Tibial artery (tissue), 4 donors: ENCODE measurements at places on chromosomes 6 and 20.

DNA sequence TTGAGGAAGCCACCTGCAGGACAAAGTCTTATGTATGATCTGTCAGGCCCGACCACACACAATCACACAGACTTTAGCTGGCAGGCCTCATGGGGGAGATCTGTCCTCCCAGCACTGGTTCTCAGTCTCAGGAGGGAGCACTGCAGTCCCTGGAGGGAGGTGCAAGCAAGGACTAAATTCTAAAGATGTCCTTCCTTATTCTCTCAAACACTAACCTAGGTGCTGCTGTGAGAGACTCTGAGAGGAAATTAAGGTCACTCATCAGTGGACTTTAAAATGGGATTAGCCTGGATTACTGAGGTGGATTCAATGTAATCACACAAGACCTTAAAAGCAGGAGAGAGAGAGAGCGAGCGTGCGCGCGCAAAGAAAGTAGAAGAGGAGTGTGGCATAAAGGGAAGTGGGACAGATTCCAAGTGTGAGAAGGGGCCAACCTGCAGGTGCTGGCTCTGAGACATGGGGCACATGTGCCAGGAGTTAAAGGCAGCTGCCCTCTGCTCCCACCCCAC lies 14.3 kb downstream of the GLO1 start:
- no peaks in the 10 kb centered on the region for H3K27me3 ChIP-seq
- H3K4me3 ChIP-seq, result no peak overlapping the region
- no peak overlapping the region for H3K27ac ChIP-seq
- no peak for DNase-seq
- H3K36me3 ChIP-seq, result peaks cover 7% of the 10 kb centered on the region
- no peaks in the 10 kb centered on the region for H3K4me1 ChIP-seq

- H3K36me3 ChIP-seq, result no peaks in the 10 kb centered on the region
- H3K4me1 ChIP-seq, result no peaks in the 10 kb centered on the region
- H3K27me3 ChIP-seq, result no peaks in the 10 kb centered on the region
Measured at GRCh38 chr6:23890543-23891227, 235.3 kb upstream of the NRSN1 start.

DNA sequence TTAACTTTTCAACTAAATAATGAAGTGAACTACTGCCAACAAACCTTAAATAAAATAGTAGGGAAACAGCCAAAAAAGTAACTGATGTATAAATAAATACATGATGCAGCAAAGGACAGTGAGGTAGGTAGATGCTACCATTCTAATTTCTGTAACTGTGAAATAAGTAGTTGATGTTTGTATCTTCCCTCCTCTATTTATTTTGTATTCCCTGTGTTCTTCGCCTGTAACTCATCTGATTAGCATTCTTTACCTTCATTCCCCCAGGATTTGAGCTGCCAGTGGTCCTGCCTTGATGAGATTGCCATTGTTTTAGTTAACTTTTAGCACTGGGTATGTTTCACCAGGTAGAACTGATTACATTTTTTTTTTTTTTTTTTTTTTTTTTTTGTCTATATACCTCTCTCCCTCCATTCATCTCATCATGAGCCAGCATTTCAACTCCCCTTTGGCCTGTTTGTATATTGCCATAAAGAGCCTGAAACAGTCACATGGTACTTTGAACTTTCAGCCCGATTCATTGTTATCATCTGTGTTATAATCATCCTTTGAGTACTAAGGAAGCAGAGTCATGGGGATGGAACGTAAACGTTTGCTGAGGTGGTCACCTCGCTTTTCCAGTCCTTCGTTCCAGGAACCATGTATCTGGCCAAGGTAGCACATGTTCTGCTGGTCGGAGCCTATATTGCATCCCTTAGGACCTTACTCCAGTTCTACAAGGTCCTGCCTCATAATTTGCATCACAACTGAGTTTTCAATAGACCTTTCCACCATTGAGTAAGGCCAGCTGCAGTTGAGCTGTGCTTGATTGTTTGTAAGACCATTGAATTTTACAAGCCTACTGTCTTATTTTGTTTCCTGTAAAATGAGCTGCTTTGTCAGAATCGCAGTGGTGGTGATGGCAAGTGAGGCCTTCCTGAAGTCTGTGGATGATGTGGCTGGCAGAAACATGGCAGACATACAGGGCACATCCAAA lies 107.6 kb downstream of the JAG1 start:
- H3K27ac ChIP-seq, result peak overlapping the region; percentile 82
- H3K36me3 ChIP-seq, result no peaks in the 10 kb centered on the region

DNA sequence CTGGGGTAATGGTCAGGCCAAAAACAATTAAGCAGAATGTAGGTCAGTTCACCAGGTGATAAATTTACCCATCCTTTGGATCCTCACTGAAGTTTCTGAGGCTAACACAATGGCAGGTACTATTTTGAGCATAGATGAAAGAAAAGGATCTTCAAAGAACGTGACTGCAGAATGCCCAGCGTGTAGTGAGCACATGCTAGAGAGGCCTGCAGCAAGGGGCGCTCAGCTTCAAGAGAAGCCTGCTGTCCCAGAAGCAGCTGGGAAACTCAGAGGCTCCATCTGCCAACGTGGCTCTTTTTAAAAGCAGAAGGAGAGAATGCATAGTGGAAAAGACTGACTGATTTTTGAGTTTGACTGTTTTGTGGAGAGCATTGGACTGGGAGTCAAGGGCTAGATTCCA lies 57.4 kb downstream of the CD83 start:
- H3K36me3 ChIP-seq, result no peaks in the 10 kb centered on the region
- H3K4me3 ChIP-seq, result no peak overlapping the region
- H3K4me1 ChIP-seq, result no peaks in the 10 kb centered on the region
- no peaks in the 10 kb centered on the region for H3K27me3 ChIP-seq
- H3K27ac ChIP-seq, result no peak overlapping the region

- DNase-seq, result no peak
- no peaks in the 10 kb centered on the region for H3K36me3 ChIP-seq
- no peaks in the 10 kb centered on the region for H3K27me3 ChIP-seq
- no peak overlapping the region for H3K4me3 ChIP-seq
- H3K27ac ChIP-seq, result no peak overlapping the region
- H3K4me1 ChIP-seq, result peaks cover 7% of the 10 kb centered on the region
Measured at GRCh38 chr6:156045401-156046267, 590.0 kb upstream of the NOX3 start.

DNA sequence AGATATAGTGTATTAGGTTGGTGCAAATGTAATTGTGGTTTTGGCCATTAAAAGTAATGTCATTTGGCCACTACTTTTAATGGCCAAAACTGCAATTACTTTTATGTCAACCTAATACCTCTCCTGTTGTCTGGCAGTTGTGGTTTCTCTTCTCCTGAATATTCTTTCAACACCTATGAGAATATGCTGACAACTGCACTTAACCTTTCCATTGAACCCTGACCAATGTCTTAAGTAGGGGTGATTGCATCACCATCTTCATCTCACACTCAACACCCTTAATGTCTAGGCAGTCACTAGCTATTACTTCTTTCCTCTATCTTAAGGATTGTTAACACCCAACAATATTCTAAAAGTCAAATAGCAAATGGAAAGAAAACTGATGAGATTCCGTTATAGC lies 200.5 kb upstream of the HSF2 start:
- H3K36me3 ChIP-seq, result no peaks in the 10 kb centered on the region
- H3K4me1 ChIP-seq, result no peaks in the 10 kb centered on the region
- H3K27ac ChIP-seq, result no peak overlapping the region
- no peaks in the 10 kb centered on the region for H3K27me3 ChIP-seq
- DNase-seq, result no peak
- no peak overlapping the region for H3K4me3 ChIP-seq

GRCh38 chr20:48524582-48524981 lies 303.2 kb downstream of the PREX1 start:
- H3K27ac ChIP-seq, result no peak overlapping the region
- no peaks in the 10 kb centered on the region for H3K36me3 ChIP-seq
- no peak for DNase-seq
- H3K4me3 ChIP-seq, result no peak overlapping the region
- no peaks in the 10 kb centered on the region for H3K4me1 ChIP-seq
